T-helper 17 cell (primary cell): ENCODE measurements at places on chromosomes 4 and X.

DNA sequence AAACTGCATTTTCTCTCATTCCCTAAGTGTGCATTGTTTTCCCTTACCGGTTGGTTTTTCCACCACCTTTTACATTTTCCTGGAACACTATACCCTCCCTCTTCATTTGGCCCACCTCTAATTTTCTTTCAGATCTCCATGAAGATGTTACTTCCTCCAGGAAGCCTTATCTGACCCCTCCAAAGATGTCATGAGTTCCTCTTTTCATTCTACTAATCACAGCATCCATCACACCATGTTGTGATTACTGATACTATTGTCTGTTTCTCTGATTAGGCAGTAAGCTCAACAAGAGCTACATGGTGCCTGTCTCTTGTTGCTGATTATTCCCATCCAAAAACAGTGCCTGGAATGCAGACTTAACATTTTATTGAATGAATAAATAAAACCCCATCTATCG, 2.9 kb upstream of the AFP start:
- DNase-seq: no peak

- no peak for DNase-seq
These were observed 329.5 kb downstream of the GRIA2 start for GRCh38 chr4:157550028-157550427.

DNA sequence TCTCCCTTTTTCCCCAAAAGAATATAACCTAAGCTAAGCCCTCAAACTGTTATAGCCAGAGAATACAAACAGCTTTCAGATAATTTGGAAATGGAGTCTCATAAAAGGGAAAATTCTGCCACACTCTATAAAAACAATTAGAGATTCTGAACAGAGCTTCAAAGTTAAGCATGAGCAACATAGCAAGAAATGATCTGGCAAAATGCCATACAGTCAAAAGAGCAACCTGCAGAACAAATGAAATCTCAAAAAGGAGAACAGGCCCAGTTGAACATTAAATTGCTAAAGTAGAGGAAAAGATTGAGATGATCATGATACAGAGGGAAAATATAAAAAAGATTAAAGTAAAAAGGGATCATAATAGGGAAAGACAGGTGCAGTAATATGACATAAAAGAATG, 250.5 kb downstream of the TLL1 start:
- no peak for DNase-seq

DNA sequence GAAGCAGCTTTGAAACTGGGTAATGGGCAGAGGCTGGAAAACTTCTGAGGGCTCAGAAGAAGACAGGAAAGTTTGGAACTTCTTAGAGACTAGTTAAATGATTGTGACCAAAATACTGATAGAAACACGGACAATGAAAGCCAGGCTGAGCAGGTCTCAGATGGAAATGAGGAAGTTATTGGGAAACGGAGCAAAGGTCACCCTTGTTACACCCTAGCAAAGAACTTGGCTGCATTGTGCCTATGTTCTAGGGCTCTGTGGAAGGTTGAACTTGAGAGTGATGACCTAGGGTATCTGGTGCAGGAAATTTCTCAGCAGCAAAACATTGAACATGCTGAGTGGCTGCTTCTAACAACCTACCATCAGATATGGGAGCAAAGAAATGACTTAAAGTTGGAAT, 50.8 kb upstream of the FBXW7 start:
- DNase-seq: no peak

- DNase-seq: no peak
These were observed 245.2 kb upstream of the SMIM31 start for GRCh38 chr4:164508771-164509170.

DNA sequence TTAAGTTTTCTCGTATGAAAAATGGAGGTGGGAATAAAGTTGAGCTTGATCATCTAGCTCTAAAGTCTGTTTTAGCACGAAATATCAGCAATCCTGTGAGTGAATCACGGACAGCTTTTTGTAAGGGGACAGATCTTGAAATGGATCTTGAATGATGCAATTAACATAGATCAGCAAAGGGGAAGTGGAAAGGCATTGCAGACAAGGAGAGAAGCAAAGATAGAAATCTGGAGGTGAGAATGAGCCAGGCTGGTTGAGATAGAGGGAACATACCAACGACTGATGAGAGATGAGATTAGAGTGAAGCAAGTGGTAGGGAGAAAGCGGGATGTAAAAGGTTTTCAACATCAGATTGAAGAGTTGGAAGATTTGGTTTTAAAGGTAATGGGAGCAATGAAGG, 4.6 kb upstream of the DGKK start:
- no peak for DNase-seq

DNA sequence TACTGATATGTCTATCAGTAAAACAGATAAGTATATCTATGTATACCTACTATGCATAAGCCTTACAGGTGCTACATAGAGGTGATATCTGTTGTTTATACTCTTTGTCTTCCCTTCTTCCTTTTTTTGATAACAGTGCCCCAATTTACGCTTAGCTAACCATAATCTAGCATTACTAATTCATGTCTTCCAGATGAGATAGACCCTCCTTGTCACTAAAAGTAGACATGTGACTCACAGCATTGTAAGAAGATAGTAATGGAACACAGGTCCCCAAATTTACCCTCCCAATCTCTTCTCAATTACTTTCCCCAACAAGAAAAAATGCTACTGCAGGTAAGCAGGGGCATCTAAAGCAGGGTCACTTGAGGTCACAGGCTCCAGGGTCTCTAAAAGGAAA, 7.9 kb upstream of the NFKB1 start:
- no peak for DNase-seq

GRCh38 chr4:5052204-5052702, 973 bp downstream of the STK32B start:
- no peak for DNase-seq

- DNase-seq: no peak
These were observed 102.1 kb downstream of the ITIH6 start for GRCh38 chrX:54695816-54696487.

GRCh38 chr4:67581913-67582312, 23.4 kb downstream of the STAP1 start:
- no peak for DNase-seq

DNA sequence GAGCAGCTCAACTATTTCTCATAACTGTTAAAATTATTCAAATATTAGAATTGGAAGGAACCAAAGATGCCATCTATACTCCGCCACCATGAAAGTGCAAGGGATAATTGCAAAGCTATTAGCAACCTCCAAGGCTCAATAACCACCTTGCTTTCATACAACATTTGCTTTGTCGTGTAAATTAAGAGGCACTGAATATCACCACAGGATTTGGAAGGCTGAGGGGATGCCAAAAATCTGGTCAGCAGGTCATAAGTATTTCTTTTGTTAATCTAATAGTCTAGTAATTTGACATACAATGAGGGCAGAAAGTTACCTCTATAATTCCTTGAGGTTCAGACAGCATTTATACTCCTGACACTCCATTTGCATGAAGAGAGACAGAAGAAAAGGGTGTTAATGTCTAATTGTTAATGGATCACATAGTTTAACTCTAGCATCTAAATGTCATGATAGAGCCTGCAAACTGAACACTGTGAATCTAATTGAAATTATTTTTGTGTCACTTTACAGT, 200.9 kb upstream of the DIAPH2 start:
- DNase-seq: no peak

GRCh38 chr4:140641105-140641555, 72.4 kb upstream of the UCP1 start:
- DNase-seq: no peak

DNA sequence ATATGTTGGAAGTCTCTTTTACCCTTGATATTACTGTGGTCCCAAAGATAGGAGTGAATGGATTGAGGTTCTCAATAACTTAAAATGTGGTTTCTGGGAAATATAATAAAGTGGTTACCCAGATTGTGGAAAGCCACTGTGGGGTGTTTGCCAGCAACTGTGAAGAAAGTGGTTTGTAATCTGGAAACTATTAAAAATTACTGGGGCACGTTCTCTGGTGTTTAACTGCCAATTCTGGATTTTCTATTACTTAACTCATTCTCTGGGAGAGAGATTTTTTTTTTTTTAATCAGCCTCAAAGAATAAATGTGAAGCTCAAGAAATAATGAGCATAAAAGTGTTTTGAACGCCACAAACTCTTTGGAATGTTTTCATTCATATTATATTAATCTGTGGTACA, 4.9 kb upstream of the CXCL6 start:
- DNase-seq: no peak

DNA sequence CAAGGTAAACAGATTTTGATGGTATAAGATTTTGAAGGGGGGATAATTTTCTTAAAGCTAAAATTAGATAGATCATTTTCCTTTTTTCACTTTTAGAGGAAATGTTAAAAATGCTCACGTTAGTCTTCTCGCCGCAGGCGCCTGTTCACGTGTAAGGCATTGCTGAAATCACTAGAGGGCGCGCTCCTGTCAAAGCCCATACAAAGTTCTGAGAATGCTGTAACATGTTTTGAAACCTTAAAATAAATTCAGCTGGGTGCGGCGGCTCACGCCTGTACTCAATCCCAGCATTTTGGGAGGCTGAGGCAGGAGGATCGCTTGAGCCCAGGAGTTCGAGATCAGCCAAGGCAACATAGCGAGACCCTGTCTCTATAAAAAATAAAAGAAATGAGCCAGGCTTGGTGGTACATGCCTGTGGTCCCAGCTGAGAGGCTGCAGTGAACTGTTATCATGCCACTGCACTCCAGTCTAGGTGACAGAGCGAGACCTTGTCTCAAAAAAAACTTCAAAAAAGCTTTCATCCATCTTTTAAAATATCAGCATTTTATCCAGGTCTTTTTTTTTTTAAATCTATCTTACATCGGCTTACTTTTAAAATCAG, 138.0 kb downstream of the RBMX2 start:
- DNase-seq: no peak

DNA sequence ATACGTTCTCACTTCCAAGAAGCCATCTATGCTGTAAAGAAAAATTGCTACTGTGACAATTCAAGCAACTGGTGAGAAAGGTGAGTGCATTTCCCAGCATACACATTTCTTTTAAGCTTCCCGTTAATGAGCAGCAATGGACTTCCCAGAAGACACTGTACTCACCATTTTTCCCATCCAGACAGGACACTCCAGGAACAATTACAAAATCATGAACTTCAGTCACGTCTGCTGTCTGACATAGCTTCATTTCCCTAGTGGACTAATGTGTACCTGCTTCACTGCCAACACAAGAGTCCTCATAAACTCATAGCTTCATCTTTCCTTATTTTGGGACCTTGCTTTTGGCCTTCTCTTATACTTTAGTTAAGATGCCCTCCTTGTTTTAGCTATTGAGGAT, 156.9 kb downstream of the ENOX2 start:
- DNase-seq: no peak

- no peak for DNase-seq
These were observed 648 bp upstream of the MSMO1 start for GRCh38 chr4:165326831-165327210.

- no peak for DNase-seq
These were observed 86.3 kb downstream of the CDS1 start for GRCh38 chr4:84669201-84669600.

DNA sequence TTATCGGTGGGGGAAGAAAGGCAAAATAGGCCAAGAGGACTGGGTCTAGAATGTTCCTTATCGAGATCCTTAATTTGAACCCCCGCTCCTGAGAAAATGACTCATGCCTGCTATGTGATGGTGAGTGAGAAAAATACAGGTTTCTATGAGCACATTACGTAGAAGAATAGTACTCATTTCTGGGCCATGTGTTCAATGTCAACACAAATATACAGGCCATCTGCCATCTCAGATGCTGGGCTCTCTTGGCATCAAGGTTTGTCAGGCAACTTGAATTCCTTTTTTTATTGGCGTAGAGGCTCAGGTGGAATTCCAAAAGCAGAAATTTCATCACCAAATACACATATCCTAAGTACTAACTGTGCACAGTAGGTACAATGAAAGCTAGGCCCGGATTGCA, 81.4 kb upstream of the TRIM2 start:
- no peak for DNase-seq

DNA sequence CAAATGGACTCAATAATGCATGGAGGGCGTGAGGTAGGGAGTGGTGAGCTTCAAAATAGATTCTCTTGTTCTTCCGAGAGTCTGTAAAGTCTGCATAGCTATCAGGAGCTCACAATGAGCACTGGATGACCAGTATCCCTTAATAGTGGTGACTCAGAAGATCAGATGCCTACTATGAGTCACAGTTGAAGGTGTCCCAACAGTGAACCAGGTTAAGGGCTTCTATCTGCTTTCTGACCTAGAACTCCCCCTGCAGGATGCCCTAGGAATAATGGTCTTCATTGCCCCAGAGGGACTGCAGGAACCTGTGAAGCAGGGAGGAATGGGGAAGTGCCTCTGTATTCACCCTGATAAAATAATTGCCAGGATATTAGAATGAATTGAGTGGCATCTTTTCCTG, 22.1 kb downstream of the DGKK start:
- no peak for DNase-seq

DNA sequence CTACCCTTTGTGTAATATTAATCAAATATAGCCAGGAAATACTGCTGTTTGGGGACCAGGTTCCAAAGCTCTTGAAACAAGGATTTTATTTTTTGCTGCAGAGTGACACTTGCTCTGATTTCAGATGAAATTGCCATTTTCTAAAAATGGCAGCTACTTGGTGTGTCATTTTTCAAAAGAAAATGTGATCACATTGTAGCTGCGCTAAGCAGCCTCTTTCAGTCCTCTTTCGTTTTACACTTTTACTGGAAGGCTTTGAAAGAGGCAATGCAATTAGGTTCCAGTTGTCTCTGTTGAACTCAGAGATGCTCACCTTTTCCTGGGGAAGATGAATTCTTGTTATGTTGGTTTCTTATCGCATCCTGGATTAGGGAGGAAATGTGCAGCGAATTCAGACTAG, 85.1 kb downstream of the CT47B1 start:
- no peak for DNase-seq

GRCh38 chr4:56857601-56858309, 36.3 kb upstream of the SPINK2 start:
- DNase-seq: no peak
